ENCODE measurements at places on chromosomes 4 and X.

DNA sequence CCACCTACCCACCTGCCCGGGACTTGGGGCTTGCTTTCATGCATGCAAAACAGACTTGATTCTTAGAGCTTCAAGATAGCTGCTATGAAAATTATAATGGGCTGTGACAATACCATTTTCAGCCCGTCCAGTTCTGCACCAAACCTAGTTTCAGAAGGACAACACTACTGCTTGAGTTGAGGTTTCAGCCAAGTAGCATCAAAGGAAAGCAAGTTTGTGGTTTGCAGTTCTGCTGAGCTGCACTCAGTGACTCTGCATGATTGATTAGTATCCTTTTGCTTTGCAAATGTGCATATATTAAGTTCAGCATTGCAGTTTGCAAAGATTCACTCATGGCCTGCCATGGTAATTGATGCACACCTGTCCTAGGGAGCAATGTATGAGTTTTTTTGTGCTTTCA, 442.7 kb downstream of the RPA4 start:
- no peak overlapping the region for H3K4me3 ChIP-seq
- H3K4me1 ChIP-seq, result no peaks in the 10 kb centered on the region
- peaks cover 1% of the 10 kb centered on the region for H3K36me3 ChIP-seq
- no peaks in the 10 kb centered on the region for H3K27me3 ChIP-seq
- no peak for DNase-seq

- H3K4me1 ChIP-seq, result peaks cover 21% of the 10 kb centered on the region
- H3K27me3 ChIP-seq, result no peaks in the 10 kb centered on the region
- H3K4me3 ChIP-seq, result no peak overlapping the region
- no peak overlapping the region for H3K27ac ChIP-seq
- DNase-seq, result no peak
- no peaks in the 10 kb centered on the region for H3K36me3 ChIP-seq
Measured at GRCh38 chr4:120720354-120720934, 202.1 kb downstream of the PRDM5 start.

- H3K4me1 ChIP-seq, result no peaks in the 10 kb centered on the region
- no peaks in the 10 kb centered on the region for H3K27me3 ChIP-seq
- H3K36me3 ChIP-seq, result peaks cover 7% of the 10 kb centered on the region
- no peak overlapping the region for H3K4me3 ChIP-seq
Measured at GRCh38 chr4:94595880-94596483, 144.2 kb downstream of the PDLIM5 start.

DNA sequence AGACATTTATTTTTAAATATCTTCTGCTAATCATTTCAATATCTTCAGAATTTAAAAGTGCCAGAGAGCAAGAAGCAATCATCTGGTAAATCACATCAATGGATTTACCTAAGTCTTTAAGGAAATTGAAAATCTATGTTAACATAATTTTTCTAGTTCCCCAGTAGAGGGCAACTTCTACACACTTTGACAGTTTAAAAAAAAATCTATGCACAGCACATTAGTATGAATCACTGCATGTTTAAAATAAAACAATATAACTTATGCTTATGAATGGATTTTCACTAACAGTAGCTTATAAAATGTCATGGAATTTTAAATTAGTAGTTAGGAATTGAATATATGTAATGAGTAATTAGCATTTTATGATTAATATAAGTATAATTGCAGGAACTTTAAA, 126.5 kb downstream of the REELD1 start:
- H3K27me3 ChIP-seq, result peaks cover 9% of the 10 kb centered on the region
- H3K27ac ChIP-seq, result no peak overlapping the region
- H3K4me3 ChIP-seq, result no peak overlapping the region
- no peaks in the 10 kb centered on the region for H3K36me3 ChIP-seq

DNA sequence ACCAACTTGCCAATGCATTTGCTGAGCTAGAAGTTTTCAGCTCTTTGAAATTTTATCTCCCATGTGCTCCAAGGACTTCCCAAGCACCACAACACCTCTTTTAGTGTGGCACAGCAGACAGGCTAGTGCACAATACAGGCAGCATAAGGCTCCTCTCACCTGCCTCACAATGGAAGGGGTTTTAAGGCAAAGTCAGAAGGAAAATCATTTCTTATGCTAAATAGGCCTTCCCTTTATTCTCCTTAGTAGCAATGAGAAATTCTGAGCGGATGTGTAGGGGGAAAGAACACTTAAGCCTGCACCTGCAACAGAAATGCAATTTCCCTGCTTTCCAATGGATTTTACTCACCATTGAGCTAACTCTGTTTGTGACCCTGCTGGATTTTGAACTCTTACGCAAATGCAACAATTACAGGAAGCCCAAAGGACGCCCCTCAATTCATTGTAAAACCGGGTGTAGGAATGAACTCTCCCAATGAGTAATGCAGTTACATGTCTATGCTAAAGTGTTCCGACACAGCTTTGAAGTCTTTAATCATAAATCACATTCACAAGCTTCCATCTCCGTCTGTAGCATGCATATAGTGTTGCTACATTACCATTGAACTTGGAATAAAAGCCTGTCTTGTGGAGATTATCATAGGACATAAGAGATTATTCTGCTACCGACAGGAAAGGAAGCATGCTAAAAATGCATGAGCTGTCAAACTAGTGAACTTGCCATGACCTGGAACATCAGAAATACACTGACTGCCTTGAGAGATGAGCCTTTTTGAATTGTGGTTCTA, 1084.9 kb downstream of the RPA4 start:
- H3K36me3 ChIP-seq, result no peaks in the 10 kb centered on the region
- H3K27me3 ChIP-seq, result no peaks in the 10 kb centered on the region
- H3K27ac ChIP-seq, result no peak overlapping the region

DNA sequence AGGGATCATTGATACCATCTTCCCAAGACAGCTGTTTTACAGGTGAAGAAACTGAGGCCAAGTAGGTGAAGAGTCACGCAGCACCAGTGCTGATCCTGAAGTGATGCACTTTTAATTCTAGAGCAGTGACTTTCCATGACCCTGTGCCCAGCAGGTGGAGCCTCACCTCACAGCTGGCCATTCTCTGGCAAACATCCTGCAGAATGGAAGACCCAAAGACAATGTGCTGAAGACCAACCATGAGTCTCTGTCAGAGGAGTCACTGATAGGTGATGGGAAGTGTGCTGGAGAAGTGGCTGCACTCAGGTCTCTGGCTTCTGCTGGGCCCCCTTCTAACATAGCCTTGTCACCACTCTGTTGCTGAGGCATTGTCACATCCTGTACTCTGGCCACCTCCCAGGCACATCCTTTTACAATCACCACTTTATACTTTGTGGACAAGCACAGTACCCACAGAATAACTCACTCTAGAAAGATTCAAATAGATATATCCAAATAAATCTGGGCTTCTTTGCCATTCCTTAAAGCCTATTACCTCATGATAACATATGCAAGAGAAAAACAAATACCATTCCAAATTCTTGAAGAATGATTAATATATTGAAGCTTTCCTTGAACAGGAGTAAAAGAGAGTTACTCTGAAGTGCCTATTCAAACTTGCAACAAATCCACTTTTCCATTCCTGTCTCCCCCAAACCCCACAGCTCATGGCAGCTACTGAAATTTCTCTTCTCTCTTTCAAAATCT, 64.1 kb upstream of the SCOC start:
- H3K4me1 ChIP-seq, result peaks cover 9% of the 10 kb centered on the region
- no peaks in the 10 kb centered on the region for H3K36me3 ChIP-seq
- peaks cover 10% of the 10 kb centered on the region for H3K27me3 ChIP-seq
- DNase-seq, result no peak
- no peak overlapping the region for H3K4me3 ChIP-seq
- H3K27ac ChIP-seq, result no peak overlapping the region

DNA sequence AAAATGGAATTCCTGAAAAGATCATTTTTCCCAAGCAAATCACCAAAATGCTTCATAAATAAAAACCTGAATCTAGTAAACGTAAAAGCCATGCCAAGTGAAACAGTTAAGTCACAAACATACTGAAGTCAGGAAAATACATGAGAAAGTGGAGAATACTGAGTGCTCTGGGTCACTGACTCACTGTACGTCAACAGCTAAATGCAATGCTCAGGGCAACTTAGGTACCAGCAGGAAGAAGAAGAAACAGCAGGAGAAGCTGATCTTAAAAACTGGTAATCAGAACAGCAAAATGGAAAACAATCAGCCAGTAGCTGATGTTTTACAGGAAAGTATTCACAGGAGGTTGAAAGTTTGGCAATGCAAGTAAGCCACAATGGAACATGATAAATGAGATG, 252.6 kb upstream of the ETNPPL start:
- no peaks in the 10 kb centered on the region for H3K27me3 ChIP-seq
- H3K4me1 ChIP-seq, result peaks cover 4% of the 10 kb centered on the region
- DNase-seq, result no peak
- H3K27ac ChIP-seq, result no peak overlapping the region

GRCh38 chr4:68271851-68272357, 26.4 kb upstream of the TMPRSS11B start:
- H3K4me3 ChIP-seq, result peak overlapping the region; percentile 75
- H3K36me3 ChIP-seq, result peaks cover 7% of the 10 kb centered on the region
- H3K4me1 ChIP-seq, result peaks cover 16% of the 10 kb centered on the region
- peak overlapping the region; percentile 88 for H3K27ac ChIP-seq
- DNase-seq, result no peak

- no peak overlapping the region for H3K27ac ChIP-seq
- no peak overlapping the region for H3K4me3 ChIP-seq
- no peaks in the 10 kb centered on the region for H3K4me1 ChIP-seq
- DNase-seq, result no peak
- no peaks in the 10 kb centered on the region for H3K36me3 ChIP-seq
Measured at GRCh38 chrX:1554469-1555210, 17.7 kb upstream of the P2RY8 start.
